ENCODE measurements at places on chromosomes 2 and 18.
A peak's percentile ranks its signal among the peaks of the same experiment; 100 is the strongest.

GRCh38 chr2:147135376-147135775 is 709.5 kb upstream of the ACVR2A start:
- peak; percentile 25 for DNase-seq

DNA sequence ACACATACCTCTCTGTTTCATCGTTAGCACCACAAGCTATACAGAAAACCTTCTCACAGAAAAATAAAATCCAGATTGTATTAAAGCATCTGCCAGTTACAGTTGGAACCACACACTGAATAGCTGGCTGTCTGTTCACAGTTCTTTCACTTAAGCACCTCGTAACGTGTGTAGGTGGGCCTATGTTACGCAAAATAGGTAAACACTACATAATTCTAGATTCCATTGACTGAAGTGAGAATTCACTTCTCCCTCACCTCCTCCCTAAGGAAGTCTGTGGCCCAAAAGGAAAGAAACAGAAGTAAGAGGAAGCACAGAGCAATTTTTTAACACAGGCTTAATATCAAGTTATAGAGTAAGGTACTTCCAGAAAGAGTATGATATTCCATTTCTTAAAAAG is 24.9 kb downstream of the PELI1 start:
- DNase-seq: no peak

GRCh38 chr2:96870626-96871255 is 861 bp upstream of the SEMA4C start:
- peak; percentile 11 for DNase-seq

DNA sequence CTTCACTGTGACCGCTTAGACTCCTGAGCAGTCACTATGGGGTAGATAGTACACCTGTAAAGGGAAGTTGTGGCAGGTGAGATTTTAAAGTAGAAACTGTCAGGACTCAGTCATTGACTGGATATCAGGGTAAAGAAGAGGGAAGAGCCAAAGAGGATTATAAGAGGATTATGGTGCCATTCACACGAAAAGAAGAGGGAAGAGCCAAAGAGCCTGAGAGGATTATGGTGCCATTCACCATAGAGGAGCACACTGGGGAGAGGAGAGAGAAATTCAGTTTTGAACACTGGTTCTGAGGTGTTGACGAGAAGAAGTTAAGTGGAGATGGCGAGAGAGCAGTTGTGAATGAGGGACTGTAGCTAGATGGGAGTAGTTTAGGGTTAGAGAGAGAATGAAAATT is 16.9 kb upstream of the KCNJ13 start:
- DNase-seq: no peak

DNA sequence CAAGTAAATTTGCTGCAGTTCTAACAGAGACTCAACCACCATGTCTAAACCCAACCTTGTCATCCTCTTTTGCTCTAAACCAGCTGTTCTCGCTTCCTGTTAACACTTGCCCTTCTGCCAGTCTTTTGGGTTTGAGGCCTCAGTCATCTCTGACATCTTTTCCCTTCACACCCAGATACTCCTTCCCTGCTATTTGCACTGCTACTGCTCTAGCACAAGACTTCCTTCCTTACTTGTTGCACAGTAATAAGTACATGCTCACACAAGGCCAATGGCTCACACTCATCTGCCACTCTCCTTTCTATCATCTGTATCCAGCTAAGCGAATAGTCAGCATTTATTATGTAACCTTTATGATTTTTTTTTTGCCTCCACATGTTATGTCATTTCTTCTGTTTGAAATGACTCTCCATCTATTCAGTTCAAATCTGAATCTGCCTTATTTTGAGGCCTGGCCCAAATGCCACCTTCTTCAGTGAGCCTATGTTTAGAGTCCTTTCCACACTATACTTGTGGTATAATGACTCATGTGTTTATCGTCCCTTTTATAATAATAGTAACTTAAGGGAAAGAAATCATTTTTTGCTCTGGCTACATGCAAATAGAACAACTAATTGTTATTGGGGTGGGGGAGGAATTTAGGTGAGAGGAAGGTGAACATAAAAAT is 22.5 kb upstream of the CDKL4 start:
- DNase-seq: no peak

- no peak for DNase-seq
These were observed 198.9 kb upstream of the RND3 start for GRCh38 chr2:150686391-150686790.

DNA sequence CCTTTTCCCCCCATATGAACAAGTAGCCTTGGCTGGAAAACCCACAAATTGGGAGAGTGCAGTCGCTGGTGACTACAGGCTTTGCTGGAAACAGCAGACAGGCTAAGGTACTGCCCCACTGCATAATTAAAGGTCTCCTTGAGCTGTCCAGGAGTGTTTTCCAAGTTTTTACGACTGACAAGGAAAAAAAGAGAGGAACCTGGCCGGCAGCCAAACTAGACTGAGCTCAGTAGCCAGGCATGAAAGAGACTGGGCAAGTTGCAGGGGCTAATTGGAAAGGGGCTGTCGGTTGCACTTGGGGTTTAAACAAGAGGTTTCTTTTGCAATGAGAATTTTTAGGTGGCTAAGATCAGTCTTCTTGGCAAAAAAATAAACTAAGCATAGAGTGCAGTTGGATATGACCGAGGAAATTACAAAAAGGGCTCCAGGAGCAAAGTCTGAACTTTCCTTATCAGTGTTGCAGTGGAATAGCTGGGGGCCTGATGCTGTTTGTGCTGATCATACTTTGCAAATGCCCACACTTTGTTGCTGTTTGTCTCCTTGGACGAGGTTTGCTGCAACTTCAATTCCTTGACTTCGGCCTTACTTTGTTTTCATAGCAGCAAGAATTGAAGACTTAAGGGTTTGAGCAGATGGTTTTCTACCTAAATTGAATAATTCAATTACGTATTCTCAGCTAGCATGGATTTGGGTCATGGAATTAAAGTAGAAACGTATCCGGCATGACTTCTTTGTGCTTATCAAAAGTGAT is 2.1 kb downstream of the GULP1 start:
- peak; percentile 85 for DNase-seq

DNA sequence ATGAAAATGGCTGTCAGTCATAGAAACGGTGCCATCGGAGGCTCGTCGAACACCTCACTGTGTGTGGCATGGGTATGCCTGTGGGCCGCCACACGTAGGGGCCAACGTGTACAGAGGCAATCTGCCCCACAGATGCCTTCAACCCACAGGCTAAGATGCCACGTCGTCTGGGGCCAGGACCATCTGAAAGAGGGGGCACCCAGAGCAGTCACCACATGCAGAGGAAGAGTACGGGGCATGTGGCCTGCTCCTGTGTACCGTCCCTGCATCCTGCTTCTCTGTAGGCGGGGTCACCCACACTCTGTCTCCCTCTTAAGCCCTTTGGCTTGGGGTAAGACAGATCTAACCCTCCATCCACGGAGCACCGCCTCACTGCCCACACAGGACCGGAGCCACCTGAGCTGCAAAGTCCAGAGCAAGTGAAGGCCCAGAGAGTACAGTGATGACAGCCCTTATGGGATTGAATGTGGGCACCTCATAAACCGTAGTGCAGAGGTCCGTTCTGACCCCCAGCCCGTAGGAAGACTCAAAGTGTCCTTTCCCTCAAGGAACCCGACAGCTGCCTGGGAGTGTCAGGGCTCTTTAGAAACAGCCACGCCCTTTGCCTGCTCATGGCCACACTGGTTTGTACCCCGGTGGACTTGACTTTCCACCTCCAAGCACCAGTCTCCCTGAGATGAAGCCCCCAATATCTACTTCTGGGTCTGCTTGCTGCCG is 66.2 kb downstream of the TWIST2 start:
- DNase-seq: no peak

- DNase-seq: peak; percentile 93
These were observed 18.4 kb downstream of the ATOH8 start for GRCh38 chr2:85772019-85772745.

DNA sequence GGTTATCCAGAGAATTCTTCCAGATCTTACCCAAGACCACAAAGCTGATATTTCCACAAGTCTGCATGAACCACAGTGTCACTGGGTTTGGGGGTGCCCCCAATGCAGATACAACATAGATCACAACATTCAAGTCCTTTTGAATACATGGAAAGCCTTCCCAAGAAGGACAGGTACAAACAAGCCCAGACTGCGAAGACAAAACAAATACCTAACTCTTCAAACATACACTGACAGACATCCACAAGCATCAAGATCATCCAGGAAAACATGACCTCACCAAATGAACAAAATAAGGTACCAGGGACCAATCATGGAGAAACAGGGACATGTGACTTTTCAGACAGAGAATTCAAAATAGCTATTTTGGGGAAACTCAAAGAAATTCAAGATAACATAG is 93.1 kb downstream of the MDH1 start:
- no peak for DNase-seq

- no peak for DNase-seq
These were observed 6.0 kb downstream of the MAP3K2 start for GRCh38 chr2:127381762-127382161.

GRCh38 chr2:102442967-102443828 is 20.2 kb downstream of the IL18RAP start:
- DNase-seq: no peak

- no peak for DNase-seq
These were observed 26.9 kb downstream of the GPR55 start for GRCh38 chr2:230898016-230898712.

GRCh38 chr2:120436460-120436739 is 90.5 kb downstream of the INHBB start:
- no peak for DNase-seq

- no peak for DNase-seq
These were observed 8.4 kb upstream of the INO80C start for GRCh38 chr18:35506024-35506712.

- no peak for DNase-seq
These were observed 2.4 kb downstream of the SCYGR8 start for GRCh38 chr2:227748079-227748478.

DNA sequence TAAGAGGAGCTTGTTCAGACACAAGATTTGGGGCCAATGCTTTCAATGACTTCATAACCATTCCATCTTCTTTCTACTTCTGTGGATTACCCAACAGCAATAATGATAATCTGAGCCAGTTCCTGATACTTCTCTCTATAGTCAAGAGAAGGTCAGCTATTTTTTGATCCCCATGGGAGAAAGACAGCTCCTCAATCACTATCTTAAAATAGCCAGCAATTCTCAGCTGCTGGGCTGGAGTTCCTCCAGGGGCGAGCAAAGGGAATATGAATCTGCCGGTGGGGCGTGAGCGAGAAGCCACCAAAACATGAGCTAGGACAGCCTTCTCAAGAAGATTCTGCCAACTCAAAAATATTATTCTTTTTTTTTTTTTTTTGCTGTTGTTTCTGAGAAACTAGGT is at the start of gene TMEM182:
TSS of gene TMEM182 (plus strand) at position 269 of the 400 bp plus-strand sequence. CDS start 187 bp downstream, outside the sequence.
- DNase-seq: no peak

DNA sequence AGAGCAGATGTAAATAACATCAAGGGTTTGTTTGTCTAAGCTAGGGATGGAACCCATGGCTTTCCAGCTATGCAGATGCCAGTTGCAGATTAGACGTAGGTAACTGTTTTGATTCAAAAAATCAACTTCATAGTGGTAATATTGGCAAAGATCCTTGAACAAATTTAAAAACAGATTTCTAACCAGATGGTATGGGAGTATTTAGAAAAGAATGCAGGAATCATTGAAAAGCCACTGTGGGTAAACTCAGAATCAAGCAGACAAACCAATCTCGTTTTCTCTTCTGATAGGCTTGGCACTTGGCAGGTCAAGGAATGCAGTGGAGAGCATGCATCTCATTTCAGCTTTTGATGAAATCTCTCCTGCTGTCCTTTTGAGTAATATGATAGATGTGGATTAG is 377.5 kb downstream of the CLIP4 start:
- no peak for DNase-seq

DNA sequence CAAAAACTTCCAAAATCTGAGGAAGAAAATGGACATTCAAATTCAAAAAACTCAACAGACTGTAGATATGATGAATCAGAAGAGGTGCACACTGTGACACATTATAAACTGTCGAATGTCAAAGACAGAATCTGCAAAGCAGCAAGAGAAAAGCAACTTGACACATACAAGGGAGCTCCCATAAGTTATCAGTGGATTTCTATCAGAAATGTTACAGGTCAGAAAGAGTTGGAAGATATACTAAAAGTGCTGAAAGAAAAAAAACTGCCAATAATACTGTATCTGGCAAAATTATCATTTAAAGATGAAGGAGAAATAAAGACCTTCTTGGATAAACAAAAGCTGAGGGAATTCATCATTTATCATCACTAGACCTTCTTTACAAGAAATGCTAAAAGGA is 102.7 kb downstream of the CAMKMT start:
- DNase-seq: no peak

- DNase-seq: peak; percentile 37
These were observed 4.6 kb downstream of the TGIF1 start for GRCh38 chr18:3454365-3455089.

DNA sequence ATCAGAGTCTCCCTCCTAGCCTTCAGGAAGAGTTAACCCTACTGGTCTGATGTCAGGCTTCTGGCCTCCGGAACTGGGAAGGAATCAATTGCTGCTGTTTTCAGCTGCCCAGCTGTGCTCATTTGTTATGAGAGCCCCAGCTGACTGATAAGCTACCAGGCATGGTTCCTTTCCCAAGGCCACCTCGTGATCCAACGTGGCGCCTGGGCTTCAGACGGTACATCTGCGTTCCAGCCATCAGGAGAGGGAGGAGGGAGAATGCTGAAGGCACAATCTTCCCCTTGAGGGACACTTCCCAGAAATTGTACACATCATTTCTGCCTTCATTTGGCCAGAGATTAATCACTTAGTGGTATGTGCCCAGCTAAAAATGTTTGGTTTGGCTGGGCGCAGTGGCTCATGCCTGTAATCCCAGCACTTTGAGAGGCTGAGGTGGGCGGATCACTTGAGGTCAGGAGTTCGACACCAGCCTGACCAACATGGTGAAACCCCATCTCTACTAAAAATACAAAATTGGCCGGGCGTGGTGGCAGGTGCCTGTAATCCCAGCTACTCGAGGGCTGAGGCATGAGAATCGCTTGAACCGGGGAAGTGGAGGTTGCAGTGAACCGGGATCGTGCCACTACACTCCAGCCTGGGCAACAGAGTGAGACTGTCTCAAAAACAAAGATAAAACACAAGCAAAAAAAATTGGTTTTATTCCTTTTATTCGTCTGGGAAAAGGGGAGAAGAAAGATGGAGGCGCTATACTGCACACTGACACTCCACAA is 10.5 kb upstream of the ARMC9 start:
- DNase-seq: no peak

DNA sequence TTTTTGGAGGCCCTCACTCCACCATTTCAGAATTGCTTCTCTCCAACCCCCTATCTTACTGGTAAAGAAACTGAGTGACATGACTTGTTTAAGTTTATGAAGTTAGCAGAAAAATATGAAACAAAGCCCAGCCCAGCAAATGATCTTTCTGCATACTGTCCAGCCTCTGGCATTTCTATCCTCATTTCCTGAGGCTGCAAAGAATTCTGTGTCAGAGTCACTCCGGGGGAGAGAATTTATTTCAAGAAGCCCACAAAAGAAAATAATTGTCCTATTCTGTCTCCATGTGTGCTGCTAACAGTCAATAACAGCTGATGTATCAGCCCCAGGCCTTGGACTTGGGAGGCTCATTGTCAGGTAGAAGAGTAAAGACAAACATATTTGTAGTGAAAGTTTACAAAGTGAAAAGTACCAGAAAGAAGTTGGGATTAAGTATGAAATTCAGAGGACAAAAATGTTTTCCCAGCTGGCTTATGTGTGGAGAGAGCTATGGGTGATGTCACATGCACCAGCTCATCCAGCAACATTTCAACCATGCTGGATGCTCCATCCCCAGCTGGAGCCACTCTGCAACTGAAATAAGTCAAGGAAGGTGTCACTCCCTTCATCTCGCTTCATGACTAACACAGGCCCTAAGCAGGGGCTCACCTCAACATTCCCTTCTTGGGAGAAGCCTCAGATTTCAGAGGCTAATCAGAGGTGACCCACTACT is 42.3 kb downstream of the TRABD2A start:
- DNase-seq: no peak

- DNase-seq: no peak
These were observed 51.0 kb downstream of the LAMA3 start for GRCh38 chr18:23740105-23740830.

All from SHP77 treated with DMSO at 0.1 percent for 48 hours (cell line).